AG09309 (cell line): ENCODE measurements at places on chromosomes 5 and 9.

DNA sequence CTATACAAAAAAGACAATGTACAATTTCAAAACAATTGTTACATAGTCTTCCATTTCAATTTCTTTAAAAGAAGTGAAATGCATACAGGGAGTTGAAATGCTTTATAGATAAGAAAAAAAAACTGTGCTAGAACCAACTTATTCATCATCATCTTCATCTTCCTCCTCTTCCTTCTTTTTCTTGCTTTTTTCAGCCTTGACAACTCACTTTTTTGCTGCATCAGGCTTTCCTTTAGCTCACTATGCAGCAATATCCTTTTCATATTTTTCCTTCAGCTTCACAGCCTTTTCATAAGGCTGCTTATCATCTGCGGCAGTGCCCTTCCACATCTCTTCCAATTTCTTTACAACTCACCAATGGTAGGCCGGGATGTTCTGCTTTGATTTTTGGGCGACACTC is 4.4 kb downstream of the LHFPL2 start:
- DNase-seq, result no peak

- DNase-seq, result no peak
Observed at GRCh38 chr9:79477955-79478771, 93.6 kb upstream of the TLE4 start.

DNA sequence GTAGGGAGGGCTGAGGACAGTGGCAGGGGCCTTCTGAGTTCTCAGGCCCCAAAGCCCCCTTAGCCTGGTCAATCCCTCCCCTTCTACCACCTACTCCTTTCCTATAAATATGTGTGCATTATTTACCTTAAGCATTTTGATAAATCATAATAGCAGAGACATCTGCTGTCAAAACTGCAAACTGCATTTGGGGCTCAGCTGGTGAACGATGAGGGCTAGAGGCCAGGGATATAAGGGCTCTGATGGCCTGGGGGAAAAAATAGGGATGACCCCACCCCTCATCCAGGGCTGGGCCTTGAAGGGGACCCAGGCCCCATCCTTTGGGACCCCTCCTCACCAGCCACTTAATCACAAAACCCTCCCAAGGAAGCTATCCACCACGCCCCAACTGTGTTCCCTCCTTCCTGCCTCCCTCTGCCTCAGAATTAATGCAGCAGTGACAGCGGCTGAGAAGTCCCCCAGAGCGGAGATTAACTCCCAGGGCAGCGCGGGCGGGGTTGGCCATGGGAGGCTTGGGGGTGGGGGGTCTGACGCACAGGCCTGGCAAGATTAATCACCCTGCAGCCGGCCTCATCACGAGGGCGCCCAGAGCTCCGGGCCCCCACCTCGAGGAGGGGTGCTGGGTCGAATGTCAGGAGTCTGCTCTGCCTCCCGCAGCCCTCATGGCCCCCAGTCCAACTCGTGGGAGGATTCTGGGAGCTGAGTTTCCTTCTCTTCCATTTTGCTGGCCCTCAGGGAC is 42.1 kb downstream of the CXXC5 start:
- no peak for DNase-seq

- no peak for DNase-seq
Observed at GRCh38 chr9:121268598-121268850, 562 bp downstream of the GSN start.

- no peak for DNase-seq
Observed at GRCh38 chr5:147957901-147958300, 51.6 kb upstream of the C5orf46 start.

DNA sequence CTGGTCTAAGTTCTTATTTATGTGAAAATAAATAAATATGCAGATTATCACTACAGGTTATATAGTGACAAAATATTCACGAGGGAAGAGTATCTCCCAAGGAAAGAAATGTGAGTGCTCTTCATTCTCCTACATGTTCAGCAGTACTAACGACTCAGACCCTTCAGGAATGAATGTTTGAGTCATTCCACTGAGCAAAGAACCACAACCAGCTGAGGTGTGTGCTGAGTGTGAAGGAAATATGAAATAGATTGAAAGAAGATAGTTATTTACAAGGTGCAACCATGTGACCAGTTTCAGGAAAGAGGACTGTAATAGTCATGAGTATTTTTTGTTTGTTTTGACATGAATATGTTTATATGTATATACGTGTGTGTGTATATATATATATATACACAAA is 228.7 kb downstream of the TUSC1 start:
- DNase-seq, result no peak
